CD4-positive, alpha-beta T cell treated with Interleukin-10 for 1 hour (primary cell): ENCODE measurements at places on chromosomes 5 and 9.

DNA sequence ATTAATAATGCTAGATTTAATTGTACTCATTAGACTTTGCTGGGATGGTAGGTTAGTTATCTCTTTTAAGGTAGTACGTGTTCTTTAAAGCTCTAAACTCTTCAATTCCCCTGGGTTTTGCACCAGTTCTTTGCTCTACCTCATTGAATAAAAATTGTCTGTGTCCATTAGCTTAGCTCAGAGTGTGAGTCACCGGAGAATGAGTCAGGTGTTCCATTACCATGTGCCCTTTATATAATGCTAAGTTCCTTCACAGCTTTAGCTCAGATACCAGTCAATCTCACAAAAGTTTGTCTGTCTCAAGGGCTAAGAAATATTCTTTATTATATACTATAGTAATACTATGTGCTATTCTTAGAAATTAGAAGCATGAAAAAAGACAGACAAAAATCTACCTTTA, 339.4 kb downstream of the PRELID2 start:
- DNase-seq = no peak

GRCh38 chr9:93166699-93167098, 17.2 kb upstream of the WNK2 start:
- no peak for DNase-seq

- DNase-seq = no peak
Observed at GRCh38 chr9:134987906-134988700, 70.4 kb upstream of the FCN1 start.

DNA sequence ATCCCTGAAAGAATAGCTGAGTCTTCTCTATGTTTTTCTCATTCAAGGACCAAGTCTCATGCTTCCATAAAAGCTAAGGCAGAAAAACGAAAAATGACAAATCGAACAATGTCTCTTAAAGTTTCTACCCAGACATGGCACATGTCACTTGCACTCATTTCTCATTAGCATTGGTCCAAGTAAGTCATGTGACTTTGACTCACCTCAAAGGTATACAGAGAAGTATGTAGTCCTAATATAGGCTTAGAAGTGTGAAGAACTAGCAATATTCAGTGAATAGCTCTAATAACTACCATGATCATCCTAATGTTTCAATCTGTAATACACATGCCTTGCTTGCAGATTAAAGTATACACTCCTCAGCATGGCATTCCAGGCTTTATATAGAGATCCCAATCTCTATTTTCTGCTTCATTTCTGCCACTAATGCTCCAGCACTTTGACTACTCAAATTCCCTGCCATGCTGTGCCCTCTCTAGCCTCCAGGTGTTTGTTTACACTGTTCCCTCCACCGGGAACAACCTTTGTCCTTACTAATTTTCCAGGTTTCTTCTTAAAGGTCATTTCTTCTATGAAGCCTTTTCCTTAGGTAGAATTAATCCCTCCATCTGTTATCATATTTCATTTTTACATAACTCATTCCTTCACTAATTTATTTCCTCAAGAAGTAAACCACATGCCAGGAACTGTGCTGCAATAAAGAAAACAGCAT, 98.9 kb downstream of the CEMIP2 start:
- no peak for DNase-seq

DNA sequence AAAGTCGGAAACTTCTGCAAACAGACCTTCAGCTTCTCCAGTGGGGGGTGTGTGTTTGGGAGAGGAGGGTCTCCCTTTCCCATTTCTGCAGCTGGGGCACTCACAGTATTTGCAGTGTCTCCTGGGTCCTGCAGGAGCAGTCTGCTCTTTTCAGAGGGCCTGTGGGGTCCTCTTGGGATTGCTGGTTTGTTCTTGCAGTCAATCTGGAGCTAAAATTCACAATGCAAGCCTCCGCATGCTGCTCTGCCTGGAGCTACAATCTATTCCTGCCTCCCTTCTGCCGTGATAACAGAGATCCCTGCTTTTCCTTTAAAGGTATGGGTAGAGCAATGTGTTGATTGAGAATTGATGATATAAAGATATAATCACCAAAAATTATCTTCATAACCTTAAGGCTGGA, 43.2 kb downstream of the ZNF462 start:
- DNase-seq = no peak

- no peak for DNase-seq
Observed at GRCh38 chr5:156667616-156668015, 182.5 kb upstream of the PPP1R2B start.

DNA sequence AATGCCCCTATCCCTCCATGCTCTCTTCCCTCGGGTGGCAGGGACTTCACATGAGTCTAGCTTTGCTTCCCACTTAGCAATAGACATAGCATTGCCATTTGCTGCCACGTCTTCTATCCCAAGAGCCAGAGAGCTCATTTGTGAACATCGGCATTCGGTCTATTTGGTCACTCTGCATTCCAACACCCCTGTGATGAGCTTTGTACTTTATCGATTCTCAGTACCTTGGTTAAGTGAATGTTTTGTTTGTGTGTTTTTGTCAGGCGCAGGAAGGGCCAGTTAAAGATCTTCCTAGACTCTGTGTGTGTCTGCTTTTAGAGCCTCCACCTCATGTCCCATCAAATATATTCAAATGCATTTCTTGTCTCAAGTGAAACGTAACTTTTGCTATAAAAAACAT, 141.7 kb downstream of the TARS1 start:
- no peak for DNase-seq

DNA sequence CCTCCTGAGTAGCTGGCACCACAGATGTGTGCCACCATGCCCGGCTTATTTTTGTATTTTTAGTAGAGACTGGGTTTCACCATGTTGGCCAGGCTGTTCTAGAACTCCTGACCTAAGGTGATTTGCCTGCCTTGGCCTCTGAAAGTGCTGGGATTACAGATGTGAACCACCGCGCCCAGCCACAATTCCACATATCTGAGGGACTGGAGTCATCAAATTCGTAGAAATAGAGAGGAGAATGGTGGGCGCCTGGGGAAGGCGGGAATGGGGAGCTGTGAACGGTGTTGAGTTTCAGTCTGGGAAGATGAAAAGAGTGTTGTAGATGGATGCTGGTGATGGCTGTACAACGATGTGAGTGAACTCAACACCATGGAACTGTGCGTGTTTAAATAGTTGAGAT, 1.9 kb upstream of the ABO start:
- DNase-seq = no peak

- no peak for DNase-seq
Observed at GRCh38 chr5:168334280-168334679, 42.8 kb downstream of the WWC1 start.

- DNase-seq = no peak
Observed at GRCh38 chr5:168978015-168978414, 322.9 kb downstream of the SLIT3 start.

- DNase-seq = no peak
Observed at GRCh38 chr5:169474226-169474625, 109.3 kb upstream of the SPDL1 start.

DNA sequence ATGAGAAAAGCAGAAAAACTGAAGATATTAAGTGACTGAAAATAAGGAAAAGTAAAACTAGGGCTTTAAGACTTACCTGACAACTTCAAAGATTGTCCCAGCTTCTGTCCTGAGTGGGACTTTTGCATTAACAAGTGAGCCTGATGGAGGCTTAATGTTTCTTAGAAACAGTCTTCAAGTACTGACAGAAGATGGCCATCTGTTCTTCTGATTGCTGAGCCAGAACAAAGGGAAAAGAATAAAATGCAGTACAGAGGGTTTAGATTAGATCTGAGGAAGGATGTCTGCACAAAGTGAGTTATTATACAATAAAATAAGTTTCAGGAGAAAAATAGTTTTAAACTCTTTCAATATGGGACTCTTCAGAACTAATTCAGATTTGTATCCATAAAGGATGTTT, 500.7 kb downstream of the CETN3 start:
- DNase-seq = no peak

DNA sequence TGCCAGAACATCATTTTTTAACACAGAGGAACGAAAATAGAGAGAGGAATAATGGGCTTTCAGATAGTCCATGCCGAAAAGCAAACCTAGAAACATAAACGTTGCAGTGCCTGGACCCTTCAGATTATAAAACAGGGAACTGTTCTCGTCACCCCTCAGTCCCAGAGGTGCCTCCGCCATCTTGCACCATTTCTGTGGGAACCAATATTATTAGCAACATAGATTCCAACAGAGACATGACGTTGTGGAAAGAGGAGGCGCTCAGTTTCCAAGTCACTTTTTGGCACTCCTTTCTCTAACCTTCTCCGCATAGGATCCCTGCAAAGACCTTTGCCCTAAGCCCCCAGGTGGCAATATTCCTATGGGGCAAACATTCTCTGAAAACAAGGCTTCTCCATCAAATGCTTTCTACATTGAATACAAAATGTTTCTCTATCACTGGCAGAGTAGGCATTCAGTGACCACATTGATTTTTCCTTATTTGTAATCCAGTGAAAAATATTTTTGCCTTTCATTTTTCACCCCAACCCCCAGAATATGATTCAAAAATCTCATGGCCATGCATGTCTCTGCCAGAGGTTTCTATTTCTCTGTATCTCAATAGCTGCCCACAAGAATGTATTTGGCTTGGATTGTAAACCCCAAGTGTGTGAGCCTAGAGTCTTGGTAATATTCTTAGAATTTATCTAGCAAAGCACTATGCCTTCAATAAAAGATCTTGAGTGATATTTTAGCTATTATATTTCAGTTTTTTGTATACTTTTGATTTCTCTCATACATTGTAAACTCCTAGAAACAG, 500.8 kb upstream of the WWC1 start:
- DNase-seq = no peak

DNA sequence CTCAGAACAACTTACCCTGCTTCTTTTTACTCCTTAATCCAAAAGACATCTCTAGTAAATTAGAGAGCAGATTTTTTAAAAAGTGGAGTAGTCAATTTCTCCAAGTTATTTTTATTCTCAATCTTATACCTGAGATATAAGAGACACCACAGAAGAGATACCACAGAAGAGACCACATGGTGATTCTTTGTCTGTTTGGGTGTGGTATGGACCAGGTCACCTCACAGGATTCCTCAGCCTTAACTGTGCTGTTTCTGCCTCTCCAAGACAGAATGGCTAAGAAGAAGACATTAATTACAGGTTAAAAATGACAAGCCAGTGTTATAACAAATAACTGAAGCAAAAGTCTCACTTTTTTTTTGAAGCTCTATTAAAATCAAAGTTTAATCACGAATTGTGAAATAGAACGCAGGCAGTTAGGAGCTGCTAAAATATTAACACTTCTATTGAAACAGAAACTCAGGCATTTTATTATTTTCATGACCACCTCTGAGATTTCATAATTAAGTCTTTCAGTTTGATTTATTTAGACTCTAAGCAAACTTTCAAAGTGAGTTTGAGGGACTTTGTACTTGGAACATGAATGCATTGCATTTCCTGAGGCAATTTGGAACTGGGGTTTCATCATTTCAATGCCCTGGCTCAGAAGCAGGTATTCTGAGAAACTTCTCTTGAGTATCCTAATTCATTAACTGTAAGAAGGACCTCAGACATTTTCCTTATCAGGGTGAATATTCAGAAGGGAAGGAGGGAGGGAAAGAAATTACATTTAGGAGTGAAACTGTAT, 280.7 kb downstream of the KCTD16 start:
- no peak for DNase-seq

- no peak for DNase-seq
Observed at GRCh38 chr9:91360551-91361290, 997 bp downstream of the AUH start.

DNA sequence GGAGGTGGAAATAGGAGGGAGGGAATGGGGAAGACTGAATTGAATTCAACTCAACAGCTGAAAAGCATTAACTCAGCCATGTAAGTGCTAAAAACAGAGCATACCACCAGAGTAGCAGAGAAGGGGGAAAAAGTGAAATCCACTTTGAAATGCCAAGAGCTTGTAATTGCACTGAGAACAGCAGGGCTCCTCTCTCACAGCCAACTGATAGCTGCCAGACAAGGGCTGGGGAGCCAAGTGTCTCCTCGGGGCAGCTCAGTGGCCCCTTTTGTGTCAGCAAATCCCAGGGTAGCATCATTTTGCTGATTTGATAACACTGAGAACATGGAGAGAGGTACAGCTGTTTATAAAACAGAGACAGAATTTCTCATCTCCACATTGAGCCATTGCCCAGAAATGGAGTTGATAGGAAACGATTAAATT, 182.5 kb downstream of the FRMD3 start:
- no peak for DNase-seq

- no peak for DNase-seq
Observed at GRCh38 chr9:97319395-97319794, 11.9 kb downstream of the CCDC180 start.
